ENCODE measurements at places on chromosomes 5 and 9.

GRCh38 chr5:118366429-118366828, 621.9 kb downstream of the DTWD2 start:
- DNase-seq = no peak

- no peak for DNase-seq
Measured at GRCh38 chr9:14423815-14424261, 109.9 kb upstream of the NFIB start.

DNA sequence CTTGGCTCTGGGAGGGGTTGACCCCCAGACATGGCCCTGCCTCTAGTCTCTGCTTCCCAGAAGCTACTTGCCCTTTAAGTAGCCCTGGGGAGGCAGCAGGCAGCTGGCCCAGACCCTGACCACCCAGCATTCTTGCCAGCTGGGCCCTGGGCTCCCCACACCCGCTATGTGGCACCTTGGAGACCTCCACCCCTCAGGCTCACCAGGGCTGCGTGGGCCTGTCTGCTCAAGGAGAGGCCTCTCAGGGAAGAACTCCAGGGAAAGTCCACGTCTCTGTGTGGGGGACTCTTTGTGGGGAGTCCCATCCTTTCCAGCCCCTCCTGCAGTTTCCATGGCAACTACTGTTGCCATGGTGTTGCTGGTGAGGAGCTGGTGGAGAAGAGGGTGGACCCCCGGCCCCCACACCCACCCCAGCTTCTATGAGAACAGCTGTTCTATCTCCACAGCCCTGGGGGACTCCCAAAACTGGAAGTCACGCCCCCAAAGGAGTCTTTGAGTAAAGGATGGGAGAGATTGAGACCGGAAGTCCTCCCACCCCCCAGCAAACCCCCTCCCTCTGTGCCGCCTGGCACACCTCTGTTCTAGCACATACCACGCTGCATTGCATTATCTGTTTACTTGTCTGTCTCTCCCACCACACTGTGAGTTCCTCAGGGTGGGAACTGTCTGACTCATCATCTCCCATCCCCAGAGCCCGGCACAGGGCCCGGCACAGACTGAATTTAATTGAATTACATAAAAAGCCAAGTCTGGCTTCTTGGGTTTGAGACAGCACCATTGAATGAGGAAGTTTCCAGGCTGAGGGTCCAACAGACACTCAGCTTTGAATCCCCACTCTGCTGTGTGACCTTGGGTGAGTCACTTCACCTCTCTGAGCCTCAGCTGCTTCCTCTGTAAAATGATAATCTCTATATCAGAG, 12.6 kb downstream of the DNM1 start:
- DNase-seq = peak; percentile 20

DNA sequence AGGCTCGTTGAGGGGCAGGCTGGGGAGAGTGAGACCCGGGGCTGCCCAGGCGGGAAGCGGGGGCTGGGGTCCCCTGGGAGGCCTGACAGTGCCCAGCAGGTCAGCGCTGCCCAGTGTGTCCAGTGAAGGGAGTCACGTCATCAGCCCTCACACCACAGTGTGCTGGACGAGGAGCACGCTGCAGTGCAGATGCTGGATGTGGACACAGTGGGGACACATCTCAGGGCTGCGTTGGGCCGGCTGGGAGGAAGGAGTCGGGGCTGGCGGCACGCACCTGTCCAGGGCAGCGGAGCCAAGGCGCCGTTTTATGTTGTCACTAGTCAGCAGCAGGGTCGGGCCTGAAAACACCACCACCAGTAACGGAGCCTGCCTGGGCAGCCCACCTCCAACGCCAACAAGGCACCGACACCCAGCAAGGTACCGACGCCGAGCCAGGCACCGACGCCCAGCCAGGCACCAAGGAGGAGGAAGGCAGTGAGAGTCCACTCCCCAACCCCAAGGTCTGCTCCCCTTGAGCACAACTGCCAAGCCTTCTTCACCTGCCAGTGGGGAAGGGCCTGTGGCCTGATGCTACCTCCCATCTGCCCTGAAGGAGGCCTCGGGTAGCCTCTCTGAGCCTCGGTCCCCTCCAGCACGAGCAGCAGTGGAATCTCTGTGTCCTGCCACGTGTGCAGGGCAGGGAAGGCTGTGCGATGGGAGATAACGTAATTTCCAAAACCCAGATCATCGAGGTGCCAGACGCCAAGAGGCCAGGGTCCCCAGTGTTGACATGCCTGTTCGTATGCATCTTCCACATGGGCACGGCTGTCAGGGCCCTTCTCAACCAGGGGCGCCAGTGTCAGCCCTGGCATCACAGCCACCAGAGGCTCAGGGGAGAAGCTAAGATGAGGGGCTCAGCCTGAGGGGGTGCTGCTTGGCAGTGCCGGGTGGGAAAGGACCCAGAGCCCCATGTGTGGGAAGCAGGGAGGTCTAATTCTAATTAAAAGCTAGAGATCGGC, 21.9 kb upstream of the NSMF start:
- no peak for DNase-seq

GRCh38 chr5:108345541-108346171, 36.2 kb downstream of the FBXL17 start:
- DNase-seq = no peak

DNA sequence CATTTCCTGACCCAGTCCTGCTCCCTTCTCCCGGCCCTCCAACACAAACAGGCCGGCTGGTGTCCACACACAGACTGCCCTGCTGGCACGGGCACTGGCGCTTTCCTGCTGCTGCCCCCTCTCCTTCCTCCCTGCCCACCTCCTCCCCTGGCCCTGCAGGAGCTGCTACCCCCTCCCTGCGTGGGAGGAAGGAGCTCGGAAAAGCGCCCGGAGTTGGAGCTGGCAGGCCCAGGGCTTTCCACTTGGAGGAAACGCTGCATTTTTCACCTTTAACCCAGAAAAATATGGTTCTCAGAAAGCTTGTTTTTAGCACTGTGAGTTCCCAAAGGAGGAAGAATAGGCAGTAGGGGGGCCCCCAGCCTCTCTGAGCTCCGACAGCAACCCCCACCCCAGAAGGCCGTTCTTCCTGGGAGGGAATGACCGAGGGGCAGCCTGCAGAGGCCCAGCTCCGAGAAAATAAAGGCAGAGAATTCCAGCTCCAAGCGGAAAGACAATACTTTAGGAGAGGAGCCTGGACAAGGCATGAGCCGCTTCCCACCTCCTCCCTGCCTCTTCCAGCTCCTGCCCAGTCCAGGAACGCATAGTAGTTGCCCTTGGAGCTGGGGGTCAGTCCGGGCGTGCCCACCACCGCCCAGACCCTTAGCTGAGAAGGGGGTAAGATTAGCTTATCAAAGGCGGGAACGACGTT, 88.9 kb downstream of the LIFR start:
- no peak for DNase-seq

GRCh38 chr9:89353989-89354388, 35.7 kb downstream of the SECISBP2 start:
- DNase-seq = no peak

- DNase-seq = no peak
Measured at GRCh38 chr5:127396490-127397155, 106.0 kb downstream of the MEGF10 start.

GRCh38 chr5:177973066-177973635, 22.9 kb downstream of the PROP1 start:
- DNase-seq = no peak

- DNase-seq = no peak
Measured at GRCh38 chr5:114179134-114179533, 182.7 kb upstream of the KCNN2 start.

DNA sequence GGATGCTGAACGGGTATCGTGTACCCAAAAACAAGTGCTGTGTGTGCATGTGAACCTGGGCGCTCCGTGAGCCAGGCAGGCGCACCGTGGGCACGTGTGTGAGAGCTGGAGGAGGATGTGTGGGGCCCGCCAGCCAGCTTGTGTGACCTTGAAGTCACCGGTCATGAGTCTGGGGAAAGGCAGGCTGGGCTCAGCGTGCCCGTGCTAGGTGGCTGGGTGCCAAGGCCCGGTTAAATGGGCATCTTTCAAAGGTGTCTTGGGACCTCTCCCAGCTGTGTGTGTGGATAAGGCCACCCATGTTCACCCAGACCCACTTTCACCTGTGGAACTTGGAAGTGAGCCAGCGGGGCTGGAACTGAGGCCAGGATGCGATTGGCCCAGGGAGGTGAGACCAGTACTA, 3.4 kb downstream of the KCNT1 start:
- DNase-seq = no peak

DNA sequence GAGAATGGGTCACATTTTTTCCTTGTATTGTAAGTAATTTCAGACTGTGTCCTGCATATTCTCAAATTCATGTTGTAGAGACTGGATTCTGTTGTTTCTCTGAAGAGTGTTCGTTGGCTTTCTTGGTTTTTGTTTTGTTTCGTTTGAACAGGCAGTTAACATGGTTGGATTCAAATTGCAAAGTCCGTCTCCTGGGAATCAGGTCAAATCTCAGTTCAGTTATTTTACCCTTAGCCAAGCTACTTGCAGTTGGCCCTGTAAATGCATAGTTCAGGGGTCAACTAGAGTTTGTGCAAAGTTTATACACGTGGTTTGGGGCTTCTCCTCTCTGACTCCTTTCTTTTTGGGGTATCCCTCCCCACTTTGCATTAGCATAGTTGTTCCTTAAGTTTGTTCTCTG, 21.7 kb upstream of the FBXW11 start:
- no peak for DNase-seq

DNA sequence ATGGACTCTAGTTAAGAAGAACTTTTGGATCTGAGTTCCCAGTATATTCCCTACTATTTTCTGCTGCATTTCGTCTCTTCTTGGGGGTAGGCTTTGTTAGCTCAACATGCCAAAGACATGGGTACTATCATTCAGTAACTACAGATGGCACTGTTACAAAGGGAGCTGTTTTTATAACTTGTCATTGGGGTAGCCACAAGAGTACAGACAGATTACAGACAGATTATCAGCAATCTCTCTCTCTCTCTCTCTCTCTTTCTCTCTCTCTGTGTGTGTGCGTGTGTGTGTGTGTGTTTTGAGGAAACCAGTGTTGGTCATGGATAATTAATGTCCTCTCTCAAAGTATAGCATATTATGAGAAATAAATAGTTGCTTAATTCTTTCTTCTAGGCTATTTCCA, 116.1 kb downstream of the WDR70 start:
- no peak for DNase-seq

DNA sequence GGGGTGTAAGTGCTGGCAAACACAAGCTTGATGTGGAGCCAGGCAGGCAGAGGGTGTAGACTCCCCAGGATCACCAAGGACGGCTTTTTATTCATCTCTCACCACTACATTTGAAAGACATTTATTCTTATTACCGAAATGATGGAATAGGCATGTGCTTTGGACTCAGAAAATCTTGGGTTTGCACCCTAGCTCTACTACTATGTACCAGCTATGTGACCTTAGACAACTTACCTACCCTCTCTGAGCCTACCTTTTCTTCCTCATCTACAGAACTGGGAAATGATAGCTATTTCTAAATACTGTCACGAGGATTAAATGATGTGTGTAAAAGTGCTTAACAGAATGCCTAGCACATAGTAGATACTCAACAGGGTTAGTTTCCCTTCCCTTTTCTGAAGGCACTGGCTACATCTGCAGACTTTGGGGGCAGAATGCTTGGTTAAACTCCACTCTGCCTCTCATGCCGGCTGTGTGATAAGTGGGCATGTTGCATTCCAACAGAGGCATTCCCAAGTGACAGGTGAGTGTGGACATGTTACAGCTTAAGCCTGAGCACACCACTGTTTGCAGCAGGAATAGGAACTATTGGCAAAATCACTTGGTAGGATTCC, 94.8 kb downstream of the SLC1A3 start:
- DNase-seq = no peak

GRCh38 chr5:143749581-143750205, 62.3 kb upstream of the HMHB1 start:
- no peak for DNase-seq

DNA sequence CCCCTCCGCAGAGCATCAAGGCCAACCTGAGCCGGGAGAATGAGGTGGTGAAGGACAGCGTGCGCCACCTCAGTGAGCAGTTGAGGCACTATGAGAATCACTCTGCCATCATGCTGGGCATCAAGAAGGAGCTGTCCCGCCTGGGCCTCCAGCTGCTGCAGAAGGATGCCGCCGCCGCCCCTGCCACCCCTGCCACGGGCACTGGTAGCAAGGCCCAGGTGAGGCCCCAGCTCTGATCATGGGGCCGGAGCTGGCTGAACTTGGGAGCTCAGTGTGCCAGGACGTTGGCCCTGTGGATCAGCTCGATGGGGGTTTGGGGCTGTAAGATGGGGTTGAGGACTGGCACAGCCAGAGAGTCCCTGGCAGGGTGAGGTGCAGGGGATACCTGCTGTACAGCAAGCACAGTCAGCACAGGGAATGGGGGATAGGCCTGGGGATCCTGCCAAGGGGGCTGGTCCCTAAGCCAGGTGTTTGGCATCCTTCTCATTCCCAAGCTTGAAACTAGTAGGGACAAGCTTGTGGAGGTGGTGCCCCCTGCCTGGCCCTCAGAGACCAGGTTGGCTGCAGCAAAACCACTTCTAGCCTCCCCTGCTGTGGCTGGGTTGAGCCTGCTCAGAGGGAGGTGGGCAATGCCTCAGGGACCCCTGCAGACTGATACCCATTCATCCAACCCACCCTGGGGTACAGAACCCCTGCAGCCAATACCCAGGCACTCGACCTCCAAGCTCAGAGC, 22.5 kb downstream of the OLFML2A start:
- no peak for DNase-seq

- no peak for DNase-seq
Measured at GRCh38 chr5:98899456-98899855, 29.4 kb downstream of the CHD1 start.

DNA sequence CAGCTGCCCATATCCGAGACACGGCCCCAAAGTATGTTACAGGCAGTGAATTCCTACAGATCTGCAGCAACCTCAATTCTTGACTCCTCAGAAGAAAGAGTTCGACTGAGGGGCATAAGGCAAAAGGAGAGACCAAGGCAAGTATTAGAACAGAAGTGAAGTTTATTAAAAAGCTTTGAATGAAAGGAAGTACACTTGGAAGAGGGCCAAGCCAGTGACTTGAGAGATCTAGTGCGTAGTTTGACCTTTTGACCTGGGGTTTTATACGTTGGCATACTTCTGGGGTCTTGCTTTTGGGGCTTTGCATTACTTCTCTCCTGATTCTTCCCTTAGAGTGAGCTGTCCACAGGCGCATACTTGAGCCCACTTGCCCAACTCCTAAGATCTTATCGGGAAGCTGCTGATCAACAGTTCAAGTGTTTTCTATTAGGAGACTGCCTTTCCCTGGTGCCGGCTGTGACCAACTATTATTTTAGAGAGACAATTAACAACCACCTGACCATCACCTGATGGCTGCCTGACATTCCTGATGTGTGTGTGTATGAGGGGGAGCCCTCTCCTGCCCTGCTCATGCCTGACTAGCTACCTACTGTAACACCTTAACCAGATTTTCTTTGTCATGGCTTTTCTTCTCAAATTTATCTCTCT, 1.5 kb upstream of the DEPDC1B start:
- no peak for DNase-seq

GRCh38 chr9:79610019-79610631, 38.4 kb downstream of the TLE4 start:
- DNase-seq = no peak

- DNase-seq = no peak
Measured at GRCh38 chr5:14038341-14038959, 94.0 kb upstream of the DNAH5 start.

- no peak for DNase-seq
Measured at GRCh38 chr5:135491552-135492318, 39.6 kb upstream of the TIFAB start.

Measured in caudate nucleus (tissue), 63 donors.